Activated T-cell treated with anti-CD3 and anti-CD28 coated beads for 1 hour (primary cell): ENCODE measurements at places on chromosomes 3 and 15.

DNA sequence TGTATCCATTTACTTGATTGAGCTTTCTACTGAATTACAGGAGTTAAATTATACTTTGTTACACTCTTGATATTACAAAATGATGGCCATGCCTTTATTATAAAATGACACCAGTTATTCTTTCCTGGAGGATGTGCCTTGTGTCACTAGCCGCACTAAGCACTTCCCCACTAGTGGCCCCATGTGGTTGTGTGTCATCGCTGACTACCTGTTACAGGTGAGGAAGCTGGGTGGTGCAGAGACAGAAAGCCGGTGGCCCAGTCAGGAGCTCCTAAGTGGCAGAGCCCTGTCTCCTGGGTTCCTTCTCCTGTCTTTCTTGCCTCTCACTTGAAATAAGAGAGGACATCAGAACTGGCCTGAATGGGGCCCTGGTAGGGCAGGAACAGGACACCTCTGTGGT lies 96.8 kb downstream of the IGF1R start:
- DNase-seq = no peak

DNA sequence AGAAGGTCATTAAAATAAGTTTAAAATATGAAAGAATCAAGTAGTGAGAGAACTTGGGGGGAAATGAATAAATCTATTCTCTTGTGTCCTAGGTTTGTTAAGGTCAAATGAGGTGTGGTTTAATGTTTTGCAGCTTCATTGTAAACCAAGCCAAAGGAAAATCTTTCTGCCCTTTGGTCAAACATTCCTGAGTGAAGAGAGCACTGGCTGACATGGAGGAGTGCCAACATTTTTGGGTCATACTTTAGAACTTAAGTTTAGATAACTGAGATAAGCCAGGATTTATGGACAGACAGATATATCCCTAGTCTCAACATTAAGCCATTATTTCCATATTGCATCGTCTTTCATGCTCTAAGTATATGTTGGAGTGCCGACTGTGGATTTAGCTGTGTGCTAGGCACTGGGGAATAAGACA lies 66.4 kb downstream of the PTPRG start:
- no peak for DNase-seq

GRCh38 chr3:158950178-158950901 lies 148.5 kb downstream of the MFSD1 start:
- DNase-seq = no peak

- no peak for DNase-seq
Measured at GRCh38 chr15:95371664-95372063, 958.8 kb upstream of the NR2F2 start.

DNA sequence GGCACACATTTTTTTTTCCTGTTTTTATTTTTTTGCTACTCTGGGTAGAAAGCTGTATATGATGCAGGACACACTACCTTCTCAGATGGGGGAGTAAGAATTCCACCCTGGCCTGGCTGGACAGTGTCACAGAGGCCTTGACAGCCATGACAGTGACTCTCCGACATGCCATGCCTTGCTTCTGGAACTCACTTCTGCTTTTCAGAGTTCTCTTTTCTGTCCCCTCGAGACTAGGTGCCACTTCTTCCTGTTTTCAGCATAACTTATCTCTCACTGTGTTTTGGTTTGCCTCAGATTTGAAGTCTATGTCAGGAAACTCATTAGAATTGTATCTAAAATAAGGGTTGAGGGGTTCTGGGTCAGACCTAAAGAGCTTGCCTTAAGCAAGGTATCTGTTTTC lies 69.1 kb upstream of the SEC13 start:
- no peak for DNase-seq

DNA sequence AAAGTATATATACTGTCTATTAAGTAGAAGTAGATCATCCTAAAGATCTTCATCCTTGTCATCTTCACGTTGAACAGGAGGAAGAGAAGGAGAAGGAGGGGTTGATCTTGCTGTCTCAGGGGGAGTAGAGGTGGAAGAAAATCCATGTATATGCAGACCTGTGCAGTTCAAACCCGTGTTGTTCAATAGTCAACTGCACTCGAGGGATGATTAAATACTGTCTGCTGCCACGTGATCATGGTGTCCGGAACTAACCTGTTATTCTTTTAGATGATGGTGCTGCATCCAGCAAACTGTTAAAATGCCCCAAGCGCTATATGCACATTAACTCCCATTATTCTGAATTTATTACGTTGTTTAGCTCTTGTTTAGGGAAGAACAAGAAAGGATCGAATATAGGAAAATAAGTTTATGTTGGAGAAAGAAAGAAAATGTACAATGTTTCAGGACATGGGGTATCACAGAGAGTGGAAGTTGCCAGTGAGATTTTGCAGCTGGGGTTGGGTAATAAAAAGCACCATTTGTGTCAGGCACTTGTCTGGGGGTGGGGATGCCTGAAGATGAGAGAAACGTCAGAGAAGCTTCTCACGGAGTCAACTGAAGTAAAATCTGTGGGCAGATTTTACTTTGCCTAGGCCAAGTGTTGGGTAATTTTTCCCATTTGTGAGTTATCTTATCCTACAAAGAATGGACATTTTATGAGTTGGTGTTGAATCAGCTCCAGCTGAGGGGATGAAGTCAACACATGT lies 229.2 kb downstream of the RYR3 start:
- no peak for DNase-seq

- no peak for DNase-seq
Measured at GRCh38 chr3:25036633-25037032, 391.4 kb upstream of the RARB start.

DNA sequence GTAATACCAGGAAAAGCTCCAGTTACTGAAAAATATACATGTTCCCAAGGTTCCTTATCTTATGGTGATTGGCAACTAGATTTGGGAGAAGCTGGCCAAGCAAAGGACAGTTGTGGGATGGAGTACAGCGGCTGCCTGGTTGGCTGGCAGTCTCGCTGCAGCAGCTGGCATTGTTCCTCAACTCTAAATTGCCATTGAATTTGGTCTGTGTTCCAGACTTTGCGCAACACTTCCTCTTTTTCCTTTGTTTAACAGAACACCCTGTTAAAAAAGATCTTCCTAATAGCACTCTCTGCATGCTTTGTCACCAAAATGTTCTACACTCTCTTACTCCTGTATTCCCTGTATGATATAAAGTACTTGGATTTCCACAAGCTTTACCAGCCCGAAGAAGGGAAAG lies 420.6 kb upstream of the RBMS3 start:
- DNase-seq = no peak

DNA sequence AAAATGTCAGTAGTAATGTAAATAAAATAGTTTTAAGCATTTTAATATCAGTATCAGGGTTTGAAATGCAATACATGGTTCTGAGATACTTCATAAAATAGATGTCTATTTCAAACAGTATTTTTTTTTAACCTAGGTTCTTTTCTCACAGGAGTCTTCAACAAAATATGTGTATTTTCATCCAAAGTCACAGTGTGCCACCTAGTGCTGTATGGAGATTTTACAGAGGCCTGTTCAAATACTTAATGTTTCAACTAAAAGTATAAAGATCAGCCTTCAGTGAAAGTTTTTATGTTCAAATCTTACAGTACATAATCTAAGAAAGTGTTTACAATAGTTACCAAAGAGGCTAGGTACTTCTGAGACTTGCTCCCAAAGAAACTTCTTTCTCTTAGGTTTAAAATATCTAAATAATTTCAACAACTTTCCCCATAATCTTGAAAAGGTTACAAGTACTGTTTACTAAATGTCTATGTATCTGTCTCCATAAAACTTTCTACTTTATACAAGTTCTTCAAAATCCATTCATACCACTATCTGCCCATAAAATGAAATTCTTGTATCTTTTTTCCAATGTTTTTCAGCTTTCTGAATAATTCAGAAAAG lies 38.3 kb downstream of the SCAPER start:
- no peak for DNase-seq
